Caco-2 (cell line): ENCODE measurements at places on chromosomes 2 and 18.
A peak's percentile ranks its signal among the peaks of the same experiment; 100 is the strongest.

DNA sequence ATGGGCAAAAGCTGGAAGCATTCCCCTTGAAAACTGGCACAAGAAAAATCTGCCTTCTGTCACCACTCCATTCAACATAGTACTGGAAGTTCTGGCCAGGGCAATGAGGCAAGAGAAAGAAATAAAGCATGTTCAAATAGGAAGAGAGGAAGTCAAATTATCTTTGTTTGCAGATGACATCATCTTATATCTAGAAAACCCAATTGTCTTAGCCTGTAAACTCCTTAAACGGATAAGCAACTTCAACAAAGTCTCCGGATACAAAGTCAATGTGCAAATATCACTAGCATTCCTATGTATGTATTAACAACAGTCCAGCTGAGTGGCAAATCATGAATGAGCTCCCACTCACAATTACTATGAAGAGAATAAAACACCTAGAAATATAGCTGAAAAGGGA lies 1579.3 kb downstream of the SUCLG1 start:
- DNase-seq = peak; percentile 8

DNA sequence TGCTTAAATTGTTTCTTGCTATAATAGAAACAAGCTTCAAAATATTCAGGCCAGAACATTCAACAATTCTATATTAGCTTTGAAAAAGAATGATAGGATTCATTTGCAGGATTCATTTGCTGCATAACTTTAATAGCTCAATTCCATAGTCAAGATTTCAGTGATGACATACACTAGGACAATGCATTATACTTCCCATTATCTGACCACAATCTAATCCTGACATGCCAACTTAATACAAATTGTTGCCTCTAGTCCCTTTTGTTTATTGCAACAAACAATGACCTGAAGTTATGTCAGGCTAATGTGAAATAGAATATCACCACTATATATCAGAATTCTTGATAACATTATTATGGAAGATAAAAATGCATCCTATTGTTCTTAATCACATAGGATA lies 169.4 kb downstream of the DNAH7 start:
- no peak for DNase-seq

GRCh38 chr2:226078666-226079065 lies 679.2 kb downstream of the NYAP2 start:
- DNase-seq = no peak

- no peak for DNase-seq
Observed at GRCh38 chr18:73966954-73967353, 180.7 kb downstream of the FBXO15 start.

DNA sequence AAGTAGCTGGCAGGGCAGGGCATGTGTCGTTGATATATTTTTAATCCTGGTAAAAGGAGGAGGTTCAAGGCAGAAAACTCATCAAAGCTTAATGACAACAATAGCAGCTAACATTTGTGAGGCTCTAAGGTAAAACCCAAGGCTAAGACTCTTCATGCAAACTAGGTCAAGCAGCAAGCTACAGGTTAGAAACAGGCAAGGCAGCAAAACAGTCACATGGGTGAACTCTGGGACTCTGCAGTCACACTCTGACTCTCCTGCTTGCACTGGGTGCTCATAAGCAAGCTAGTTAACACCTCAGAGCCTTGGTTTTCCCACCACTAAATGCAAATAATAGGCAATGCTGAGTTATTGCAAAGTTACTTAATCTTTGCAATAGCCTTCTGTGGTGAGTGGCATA lies 7.9 kb downstream of the IL1RN start:
- DNase-seq = no peak

GRCh38 chr18:711310-711656 lies 1.1 kb downstream of the ENOSF1 start:
- DNase-seq = no peak

DNA sequence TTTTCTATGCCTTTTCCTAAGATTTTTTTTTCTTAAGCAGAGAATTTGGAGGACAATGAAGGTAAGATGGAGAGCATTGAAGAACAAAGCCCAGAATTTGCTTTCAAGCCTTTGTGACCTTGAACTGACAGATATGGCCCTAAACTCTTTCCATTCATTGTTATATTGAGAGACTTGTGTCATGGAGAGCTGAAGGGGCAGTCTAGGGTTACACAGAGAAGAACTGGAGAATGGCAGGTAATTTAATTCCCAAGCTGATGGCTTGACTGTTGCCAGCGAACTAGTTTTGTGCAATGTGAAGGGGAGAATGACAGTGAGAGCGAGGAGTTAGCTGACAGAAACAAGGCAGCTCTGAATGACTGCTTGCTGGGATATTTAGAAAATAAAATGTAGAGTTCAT lies 1344.2 kb downstream of the LRP1B start:
- DNase-seq = no peak

DNA sequence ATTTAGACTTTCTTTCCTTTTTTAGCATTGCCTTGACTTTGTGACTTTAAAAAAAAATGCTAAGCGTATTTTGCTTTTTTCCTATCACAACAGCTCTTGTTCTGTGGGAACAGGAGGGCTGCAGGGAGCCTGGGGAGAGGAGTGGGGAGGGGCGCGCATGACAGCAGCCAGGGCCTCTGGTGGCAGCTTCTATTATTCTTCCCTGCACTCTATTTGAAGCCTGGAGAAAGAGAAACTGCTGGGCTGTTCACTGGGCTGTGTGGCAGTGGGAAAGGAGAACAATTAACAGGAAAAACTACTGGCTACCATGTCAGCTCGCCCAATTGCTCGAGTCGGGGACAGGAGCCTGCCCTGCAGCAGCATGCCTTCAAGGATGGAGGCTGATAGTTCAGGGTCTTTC lies 119.0 kb upstream of the ZBTB14 start:
- DNase-seq = no peak

- no peak for DNase-seq
Observed at GRCh38 chr2:81853341-81853740, 1548.8 kb upstream of the LRRTM1 start.

DNA sequence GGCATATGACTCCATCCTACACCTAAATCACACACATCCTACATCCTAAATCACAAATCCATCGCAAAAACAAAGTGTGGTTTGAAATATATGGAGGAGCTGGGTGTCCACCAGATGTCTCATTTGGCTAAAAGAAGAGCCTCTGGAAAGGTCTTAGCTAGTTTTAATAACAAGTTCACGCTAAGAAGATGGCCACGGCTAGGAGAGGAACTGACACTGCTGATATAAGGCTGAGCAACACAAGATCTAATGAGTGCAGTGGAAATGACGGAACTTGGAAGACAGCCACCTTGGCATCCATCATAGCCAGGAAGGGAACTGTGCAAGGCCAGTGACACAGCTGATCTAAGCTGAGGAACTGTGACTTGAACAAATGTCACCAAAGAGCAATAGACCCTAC lies 60.0 kb upstream of the AGAP1 start:
- DNase-seq = no peak

DNA sequence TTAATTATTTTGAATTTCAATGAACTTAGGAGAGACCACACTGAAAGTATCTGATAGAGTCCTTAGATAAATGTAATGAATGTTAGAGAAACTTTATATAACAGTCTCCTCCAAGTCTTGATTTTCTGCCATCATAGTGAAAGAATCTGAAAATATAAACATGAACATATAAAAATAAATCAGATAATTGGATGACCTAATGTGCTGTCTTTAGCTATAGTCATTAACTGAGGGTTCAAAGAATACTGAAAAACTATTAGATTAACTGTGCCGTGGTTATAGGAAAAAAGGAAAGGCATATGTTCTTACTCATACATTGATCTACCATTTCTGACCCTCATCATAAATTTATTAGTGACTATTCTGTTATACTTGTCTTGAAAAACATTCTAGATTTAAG lies 47.0 kb upstream of the SPAG16 start:
- DNase-seq = no peak

- DNase-seq = peak; percentile 45
Observed at GRCh38 chr2:127525691-127526131, 578 bp downstream of the IWS1 start.

DNA sequence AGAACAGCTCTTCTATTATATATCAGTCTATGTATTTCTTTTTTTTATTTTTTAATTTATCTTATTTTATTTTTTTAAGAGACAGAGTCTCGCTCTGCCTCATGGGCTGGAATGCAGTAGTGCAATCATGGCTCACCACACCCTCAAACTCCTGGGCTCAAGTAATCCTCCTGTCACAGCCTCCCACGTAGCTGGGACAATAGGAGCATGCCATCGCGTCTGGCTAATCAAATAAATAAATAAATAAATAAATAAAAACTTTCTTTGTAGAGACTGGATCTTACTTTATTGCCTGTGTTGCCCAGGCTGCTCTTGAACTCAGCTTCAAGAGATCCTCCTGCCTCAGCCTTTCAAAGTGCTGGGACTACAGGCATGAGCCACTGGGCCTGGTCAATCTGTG lies 117.0 kb downstream of the RBMS1 start:
- DNase-seq = no peak

- no peak for DNase-seq
Observed at GRCh38 chr2:15758848-15759247, 167.2 kb downstream of the DDX1 start.

GRCh38 chr2:209496586-209496982 lies 72.7 kb downstream of the MAP2 start:
- DNase-seq = no peak

DNA sequence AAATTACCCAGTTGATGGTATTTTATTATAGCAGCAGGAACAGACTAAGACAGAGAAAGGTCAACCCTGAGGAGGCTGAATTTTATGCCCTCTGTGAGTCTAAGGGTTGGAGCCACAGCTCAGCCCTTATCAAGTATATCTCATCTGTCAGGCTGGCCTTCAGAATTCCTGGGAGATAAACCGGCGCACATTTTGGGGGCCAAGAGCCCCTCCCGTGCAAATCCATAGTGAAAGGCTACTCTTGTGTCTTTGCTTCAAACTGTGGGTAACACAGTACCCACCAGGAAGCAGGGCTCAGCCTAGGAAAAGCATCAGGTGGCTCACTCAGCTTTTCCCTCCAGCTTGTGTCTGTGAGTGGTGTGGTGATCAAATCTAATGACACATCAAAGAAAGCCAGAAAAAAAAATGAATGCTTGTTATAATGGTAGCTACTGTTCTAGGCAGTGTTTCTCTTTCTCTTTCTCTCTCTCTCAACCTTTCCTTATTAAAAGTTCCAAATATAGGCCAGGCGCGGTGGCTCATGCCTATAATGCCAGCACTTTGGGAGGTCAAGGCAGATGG lies 25.0 kb upstream of the ASXL2 start:
- DNase-seq = no peak

DNA sequence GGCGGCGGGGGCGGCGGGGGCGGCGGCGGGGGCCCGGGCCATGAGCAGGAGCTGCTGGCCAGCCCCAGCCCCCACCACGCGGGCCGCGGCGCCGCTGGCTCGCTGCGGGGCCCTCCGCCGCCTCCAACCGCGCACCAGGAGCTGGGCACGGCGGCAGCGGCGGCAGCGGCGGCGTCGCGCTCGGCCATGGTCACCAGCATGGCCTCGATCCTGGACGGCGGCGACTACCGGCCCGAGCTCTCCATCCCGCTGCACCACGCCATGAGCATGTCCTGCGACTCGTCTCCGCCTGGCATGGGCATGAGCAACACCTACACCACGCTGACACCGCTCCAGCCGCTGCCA lies 644 bp downstream of the ONECUT2 start:
- DNase-seq = no peak

DNA sequence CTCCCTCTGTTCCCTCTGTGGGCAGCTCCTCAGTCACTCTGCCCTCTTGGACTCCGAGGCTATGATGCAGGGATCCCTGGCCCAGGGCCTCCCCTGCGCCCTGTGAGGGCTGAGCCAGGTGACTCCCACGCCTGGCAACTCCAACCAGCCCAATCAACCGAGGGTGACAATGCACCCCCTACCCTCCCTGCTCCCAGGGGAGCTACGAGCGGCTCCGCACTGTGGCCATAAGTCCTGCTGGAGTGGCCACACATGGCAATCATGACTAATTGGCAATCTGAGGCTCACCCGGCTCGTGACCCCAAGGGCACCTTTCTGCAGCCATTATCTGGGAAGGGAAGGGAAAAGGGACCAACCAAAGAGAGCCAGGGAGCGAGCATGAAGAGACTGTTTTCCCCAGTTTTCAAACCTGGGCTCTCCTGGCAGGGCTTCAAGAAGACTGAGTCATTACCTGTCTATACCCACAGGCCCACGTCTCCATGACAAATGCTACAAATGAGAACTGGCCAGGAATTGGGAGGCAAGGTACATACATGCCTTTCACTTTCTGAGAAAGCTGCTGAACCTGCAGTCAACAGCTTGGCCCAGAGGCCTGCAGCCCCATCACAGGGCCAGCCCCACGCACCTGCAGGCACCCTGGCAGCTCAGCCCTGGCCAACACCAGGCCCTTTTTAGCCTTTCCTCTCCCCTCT lies 45.1 kb downstream of the RPL31 start:
- no peak for DNase-seq

DNA sequence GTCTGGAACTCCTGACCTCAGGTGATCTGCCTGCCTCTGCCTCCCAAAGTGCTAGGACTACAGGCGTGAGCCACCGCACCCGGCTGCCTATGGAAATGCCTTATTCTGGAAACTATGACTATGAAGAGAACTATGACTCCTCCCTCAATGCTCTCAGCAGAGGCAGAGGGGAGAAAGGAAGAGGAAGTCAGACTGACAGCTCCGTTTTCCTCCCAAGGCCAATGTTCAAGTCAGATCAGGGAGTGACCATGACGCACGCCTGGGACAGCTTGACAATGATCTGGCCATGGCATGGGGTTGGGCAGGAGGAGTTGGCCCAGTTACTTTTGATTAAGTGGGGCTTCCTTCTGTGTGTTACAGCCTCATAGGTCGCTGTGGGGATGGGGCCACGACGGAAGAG lies 44.3 kb upstream of the MRPL33 start:
- no peak for DNase-seq

DNA sequence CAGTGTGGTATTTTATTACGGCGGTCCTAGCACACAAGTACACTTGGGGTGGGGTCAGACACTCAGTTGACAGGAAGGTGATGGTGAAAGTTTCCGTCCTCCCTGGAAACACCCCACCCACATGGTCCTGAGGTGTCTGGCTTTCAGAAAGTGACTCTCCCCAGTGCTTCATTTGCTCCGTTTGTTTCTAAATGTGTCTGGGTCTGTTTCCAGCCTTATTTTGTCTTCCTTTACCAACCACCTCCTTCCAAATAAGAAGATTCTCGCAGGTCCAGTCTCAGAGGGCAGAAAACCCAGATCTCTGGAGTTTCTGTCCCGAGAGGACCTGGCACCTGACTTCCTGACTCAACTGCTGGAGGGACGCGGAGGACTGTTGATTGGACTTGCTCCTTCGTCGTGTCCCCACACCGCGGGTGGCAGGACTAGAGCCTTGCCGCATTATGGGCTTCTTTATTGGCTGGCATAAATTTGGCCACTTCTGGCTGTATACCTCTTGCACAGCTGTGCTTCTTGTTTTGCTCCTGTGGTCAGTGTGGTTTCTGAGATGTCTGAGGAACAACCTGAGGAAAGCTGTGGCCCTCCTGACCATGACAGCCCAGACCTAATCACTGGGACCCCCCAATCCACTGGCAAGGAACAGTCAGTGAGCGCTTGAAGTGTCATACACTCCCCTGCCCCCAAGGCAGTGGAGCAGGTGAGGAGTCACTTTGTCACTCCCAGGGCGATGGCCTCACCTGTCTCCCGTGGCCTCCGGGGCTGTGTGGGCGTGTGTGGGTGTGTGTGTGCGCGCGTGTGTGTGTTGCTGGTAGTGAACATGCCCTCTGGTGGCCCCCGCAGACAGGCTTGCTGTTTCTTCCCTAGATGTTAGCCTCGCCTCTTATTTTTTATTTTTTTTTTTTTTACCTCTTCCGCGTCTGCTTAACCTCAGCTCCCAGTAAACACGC lies 45.6 kb downstream of the MEX3C start:
- peak; percentile 2 for DNase-seq

- DNase-seq = no peak
Observed at GRCh38 chr18:13107074-13107473, 111.5 kb upstream of the LDLRAD4 start.
